ENCODE measurements at places on chromosomes 12 and 14.

- DNase-seq: no peak
Observed at GRCh38 chr12:81297601-81298000, 219.7 kb downstream of the ACSS3 start.

DNA sequence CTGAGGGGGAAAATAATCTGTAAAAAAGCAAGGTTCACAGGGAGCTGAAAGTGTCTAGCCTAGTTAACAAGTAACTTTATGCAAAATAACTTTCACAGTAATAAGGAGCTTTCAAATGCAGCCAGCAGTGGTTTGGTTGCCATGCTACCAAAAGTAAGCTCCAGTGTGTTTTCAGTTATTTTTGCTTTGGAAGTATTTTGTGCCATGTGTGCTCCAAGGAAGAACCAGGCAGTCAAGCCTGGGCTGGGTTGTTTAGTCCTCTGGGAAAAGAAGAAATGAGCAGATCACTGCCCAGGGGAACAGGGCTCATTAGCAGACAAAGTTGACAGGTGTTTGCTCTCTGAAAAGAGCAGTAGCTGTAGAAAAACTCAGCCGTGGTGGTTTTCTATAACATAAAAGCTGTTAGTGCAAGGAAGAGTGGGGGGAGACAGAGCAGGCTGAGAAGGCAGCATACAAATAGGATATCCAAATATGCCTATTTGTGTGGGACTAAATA lies 92.8 kb upstream of the TMTC2 start:
- no peak for DNase-seq

GRCh38 chr12:65859519-65859918 lies 35.2 kb downstream of the HMGA2 start:
- DNase-seq: no peak

DNA sequence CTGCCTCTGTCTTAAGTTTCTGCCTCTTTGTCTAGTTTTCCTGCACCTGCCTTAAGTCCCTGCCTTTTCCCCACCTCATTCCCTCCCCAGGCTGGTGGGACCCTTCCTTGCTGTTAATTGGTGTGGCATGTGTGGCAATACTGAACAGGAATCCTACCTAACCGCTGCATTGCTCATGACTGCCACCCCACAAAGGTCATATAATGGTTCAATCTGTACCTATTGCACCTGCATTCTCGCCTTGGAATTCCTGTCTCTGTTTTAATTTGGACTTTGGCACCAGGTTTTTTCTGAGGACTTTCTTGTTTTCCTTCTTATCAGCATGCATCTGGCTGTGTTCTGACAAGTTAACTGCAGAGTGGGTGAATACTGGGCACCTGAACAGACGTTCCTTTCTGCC lies 966.2 kb upstream of the TMEM132C start:
- DNase-seq: no peak

DNA sequence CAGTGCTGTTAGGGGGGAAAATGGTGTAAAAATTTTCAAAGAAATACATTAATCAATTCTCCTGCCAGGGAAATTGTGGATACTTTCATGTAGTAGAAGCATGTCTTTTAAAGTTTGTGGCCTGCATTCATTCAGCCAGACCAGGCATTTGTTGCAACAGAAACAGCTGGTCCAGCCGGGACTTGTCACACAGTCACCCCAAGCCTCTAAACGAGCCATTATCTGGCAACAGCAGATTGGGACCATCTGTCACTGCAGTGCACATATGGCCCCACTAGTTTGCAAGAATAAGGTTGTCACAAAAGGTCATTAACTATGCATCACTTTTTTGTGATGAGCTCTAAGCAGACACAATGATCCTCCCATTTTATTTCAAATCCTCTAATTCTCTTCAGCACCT lies 193.9 kb downstream of the PHLDA1 start:
- no peak for DNase-seq

DNA sequence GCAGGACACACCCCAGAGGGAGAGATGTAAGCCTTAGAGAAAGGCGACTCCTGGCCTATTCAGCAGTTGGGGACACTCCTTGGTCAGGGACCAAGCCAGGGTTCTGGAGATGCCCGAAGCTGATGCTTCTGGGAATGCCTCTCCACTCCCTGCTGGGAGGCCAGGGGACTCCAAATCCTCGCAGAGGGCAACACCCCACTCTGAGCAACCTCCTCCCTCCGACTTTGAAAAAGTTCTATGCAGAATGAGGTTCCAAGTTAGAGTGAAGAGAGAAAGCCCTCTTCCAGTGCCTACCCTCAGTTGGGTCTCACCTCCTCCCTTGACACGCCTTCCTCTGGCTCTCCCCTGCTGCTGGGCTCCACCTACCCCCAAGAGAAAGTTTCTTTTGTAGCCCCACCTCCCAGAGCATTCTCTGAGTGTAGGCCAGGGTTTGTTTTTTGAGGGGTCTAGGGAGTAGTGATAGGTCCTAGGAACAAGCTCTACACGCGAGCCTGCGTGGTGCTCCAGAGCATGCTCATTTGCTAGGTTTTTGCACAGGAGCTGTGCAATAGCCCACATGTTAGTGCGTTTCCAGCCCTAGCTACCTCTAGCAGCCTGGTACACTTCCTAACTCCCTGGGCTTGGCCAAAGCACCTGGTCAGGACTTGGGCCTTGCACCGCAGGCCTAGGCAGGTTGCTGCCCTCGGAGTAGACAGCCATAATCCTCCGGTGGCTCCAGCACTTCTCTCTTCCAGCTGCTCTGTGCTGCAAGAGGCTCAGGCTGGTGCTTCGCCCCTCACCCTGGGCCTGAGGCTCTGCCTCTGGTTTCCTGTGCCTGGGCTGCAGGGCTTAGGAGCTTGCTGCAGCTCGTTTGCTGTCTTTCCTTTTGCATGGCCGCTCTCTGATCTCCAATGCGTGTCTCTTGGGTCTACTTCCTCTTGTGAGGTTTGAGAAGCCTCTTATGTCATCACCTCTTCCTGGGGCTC lies 590 bp upstream of the CEBPE start:
- DNase-seq: no peak

DNA sequence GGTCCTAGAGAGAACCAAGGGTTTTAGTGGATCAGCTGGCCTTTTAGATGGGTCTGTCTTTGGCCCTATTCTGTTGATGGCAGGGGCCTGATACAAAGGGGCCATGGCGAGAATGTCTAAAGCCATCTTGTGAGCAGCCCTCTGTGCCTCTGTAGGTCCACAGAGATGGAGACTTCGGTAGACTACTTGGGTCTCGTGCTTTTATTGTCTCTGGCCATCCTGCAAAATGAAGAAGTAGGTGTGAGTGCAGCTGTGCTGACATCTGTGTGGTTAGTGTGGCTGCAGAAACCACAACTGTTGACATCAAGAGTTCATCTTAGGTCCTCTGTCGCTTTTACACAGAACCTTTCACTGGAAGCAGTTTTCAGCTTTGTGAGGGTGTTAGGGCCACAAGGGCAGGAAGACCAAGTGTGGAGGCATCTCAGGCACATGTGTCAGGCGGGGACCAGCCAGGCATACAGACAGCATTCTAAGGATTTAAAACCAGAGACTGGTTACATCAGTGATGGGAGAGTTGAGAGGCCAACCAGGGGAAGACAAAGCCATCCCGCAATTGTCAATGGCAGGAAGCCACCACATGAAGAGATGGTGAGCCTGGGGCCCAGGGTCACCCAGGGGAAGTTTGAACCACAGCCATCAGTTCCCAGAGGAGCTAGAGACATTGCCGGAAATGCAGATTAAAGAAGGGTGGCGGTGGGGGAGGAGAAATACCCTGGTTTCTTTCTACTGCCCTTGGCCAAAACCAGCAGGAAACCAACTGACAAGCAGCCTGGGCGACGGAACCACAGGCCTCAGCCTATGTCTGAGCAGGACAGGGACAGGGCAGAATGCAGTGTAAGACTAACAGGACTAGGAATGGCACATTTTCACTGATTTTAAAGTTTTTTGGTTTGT lies 13.0 kb upstream of the TPCN1 start:
- DNase-seq: peak; percentile 25

DNA sequence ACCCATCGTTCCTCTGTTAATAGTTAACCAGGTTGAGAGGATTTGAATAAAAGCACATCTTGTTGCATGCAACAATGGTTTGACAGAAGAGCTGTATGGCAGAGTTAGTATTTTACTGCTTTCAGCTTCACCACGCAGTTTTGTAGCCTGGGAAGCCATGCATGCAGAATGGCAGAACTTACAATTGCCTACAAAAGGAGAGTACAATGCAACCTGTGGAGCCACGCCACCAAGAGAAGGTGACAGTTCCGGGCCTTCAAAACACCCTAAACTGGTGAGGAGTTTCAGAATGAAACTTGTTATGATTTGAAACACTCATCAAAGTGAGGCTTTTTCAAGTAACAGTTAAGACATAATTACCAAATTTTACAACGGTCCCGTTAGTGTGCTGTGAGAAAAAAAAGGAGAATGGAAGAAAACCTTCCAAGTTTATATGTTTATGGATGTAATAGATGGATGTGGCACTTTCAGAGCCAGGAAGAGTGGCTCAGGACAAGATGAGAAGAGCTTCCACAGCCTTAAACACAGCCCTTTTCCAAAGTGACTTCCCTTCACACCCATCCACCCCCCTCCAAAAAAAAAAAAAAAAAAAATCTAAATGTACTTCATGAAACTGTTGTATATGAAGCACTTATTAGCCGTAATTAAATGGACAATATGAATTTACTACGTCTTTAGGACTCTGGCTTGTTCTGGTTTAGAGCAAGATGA lies 158.7 kb downstream of the EGLN3 start:
- DNase-seq: no peak

DNA sequence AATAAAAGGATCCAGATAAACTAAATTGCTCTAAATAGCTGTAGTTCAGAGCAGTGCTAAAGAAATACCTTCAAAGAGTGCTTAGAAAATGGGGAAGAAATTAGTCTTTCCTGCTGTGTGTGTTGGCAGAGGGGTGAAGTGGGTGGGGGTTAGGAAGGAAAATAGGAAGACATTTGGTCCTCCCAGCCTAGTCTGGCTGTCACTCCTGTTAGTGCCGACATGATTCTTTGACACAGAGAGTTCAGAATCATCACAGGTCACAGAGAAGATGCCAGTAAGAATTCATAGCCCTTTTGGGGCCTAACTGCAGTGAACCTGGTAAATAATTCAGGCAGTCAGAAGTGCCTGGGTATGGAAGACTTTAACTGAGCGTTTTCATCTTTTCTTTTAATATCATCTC lies 74.8 kb downstream of the FLRT2 start:
- DNase-seq: no peak

DNA sequence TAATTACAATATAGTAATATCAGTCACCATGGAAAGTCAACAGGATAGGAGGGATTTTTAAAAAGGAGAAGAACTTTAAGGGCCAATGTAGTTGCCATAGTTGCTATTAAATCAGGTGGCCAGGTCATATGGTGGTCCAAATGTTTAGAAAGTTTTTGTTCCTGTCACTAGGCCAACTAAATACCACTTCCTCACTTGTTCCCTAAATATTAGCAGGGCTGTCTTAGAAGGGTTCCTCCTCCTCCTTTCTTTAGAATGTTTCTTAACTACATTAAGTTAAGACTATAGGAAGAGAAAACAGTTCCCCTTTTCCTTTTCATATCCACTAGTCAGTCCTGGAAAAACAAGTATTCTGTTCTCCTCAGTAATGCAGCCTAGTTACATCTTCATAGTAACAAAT lies 50.3 kb downstream of the MON2 start:
- no peak for DNase-seq

DNA sequence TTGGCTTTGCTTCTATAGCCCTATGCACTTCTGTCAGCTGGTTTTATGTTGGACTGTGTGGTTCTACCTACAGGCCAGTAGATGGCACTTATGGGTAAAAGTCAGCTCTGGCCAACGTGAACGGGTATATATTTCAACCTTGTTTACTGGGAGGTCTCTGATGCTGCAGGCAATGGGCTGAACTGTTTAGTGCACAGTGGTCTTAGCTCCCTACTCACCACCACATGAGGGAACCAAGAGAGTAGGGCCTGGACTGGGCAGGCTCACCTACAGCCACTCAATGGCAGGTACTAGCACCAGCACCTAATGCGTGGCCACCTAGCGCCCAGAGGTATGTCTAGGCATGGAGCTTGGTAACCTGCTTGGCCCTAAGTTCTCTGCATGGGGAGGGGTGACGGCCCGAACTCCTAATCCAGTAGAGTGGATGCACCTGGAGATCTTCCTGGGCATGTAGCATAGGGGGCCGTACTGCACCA lies 481.8 kb downstream of the TMEM117 start:
- no peak for DNase-seq

DNA sequence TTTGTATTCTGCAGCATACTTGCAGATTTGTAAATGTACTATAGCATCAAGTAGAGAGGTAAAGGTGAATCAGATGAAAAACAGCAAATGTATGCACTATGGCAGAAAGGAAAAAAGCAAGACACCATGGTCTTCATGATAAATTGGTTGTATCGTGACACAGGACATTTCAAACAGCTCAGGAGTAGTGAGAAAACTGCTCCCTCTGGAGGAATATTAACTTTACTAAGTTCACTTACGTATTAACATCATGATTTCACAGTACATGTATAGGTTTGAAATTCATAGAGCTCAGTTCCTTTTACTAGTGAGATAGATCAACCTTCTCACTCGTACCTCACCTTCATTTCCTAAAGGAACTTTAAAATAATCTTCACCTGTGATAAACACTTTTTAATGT lies 6.5 kb downstream of the MBIP start:
- no peak for DNase-seq

DNA sequence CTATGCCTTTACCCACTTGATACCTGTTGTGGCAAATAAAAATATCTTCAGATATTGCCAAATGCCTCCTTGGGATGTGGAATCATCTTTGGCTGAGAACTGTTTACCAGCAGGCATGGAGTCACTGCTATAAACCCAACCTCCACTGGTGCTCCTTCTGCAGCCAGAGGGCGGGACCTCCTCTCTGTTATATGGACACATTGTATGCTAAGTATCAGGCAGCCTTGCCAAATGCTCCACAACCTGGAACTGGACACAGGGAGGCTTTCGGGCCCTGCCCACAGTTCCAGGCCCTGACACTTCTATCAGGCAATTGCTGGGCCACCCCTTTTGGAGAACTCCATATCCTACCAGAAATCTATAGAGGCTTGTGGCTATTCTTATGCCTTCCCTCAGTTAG lies 201.0 kb downstream of the TMX1 start:
- DNase-seq: no peak

DNA sequence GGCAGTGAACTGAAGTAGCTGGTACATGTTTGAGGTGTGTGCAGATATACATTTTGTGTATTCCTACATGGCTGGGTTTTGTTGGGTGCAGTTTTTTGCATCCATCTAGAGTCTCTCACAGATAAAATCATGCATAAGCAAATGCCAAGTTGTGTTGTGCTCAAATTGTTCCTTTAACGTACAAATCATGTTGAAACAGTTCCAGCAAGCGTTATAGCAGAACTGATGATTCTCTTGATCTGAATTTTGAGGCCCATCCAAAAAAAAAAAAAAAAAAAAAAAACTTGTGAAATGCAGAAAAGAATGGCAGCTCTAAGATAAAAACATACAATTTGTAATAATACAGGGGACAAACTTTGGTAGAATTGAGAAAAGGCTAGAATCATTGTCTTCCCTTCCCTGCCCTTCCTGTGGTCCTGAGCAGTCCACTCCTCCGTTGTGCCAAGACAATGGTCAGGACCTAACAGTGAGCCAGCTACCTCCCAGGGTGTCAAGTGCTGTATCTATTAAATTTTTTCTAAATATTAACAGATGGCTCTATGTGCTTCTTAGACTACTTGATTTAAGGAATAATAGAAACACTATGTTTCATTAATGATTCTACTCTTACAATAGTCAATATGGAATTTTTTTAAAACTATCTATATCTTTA lies 122.1 kb downstream of the PLEKHA5 start:
- DNase-seq: no peak

GRCh38 chr12:22101749-22102243 lies 55.8 kb downstream of the CMAS start:
- no peak for DNase-seq
